Caco-2 (cell line): ENCODE measurements at places on chromosomes 16 and 17. TPM values are rescaled to one million over a fixed set of nuclear protein-coding genes. Genes with fewer than 3 reads are reported as not detected.

DNA sequence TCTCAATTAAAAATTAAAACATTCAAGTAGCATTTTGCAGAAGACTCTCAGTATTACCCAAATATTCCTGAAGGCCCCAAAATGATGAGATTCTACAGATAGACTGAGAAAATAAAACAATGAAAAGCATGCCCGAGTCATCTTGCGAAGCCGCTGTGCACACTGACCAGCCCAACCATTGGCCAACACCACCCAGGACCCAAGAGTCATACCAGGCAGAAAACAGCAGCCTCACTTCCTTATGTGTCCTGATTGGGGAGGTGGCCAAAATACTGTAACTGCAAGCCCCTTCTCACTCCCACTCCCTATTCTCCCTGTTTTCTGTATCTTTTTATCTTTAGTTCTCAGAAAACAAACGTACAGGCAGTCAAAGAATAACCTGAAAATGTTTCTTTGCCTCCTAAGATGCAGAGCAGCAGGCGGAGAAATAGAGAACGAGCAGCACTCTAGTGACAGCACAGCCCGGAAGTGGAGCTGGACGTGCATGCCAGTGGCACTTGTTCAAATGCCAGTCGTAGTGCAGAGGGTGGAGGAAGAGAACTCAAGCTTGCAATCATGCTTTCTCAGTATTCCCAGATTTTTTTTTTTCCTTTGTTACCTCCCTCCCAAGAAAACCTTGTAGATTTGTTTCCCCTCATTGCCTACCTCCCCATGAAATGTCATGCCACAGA is 182.3 kb upstream of the SOX9 start:
- no peak for DNase-seq

DNA sequence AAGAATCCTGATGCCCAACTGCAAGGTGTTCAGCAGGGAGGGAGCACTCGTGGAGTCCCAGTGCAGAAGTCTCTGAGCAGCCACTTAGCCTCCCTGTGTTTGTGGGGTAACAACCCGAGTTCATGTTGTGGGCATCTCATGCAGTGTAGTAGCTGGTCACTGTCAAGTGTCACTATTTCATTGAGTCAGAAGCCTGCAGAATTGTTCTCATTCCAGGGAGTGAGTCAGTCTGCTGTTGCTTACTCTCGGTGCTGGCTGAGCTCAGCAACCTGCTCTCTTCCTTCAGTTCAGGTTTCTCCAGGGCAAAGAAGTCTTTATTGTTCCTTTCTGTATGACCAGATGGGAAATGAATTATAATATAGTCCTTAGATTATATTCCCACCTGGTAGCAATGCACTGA is 24.1 kb downstream of the HMOX2 start:
- DNase-seq, result no peak

DNA sequence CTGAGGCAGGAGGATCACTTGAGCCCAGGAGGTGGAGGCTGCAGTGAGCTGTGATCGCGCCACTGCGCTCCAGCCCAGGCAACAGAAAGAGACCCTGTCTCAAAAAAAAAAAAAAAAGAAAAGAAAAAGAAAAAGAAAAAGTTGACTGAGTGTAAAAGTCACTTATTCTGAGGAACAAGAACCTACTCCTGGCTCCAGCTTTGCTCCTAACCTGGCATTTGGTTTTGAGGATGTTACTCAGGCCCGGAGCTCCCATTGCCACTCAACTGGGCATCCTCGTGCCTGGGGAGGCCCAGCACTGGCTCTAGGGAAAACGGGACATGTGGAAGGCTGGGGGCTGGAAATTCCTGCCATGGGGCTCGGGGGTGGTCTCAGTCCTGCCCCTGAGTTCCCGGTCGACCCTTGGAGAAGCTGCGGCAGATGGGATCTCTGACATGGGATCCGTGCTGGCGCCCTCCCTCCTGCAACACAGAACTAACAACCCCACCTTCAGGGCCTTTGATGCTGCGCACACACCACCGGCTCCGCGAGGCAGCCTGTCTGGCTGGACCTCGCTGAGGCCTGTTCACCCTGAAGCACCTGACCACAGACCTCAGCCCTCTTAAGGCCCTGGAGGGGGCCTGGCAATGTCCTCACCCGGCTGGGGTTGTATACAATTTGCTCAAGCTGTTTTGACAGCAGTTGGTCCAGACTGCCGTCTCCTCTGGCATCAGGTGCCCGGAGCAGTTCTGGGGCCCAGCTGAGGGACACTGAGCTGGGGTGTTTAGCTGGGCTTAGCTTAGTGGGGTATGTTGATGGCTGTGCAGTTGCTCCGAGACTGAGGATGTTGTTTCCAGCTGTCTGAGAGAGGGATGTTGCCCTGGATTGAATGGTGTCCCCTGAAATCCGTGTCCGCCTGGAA is 12.3 kb downstream of the CD7 start:
- peak; percentile 45 for DNase-seq

The MMP25 gene
- total RNA-seq, result 0.11 and 0.14 TPM in 2 replicates

The PSME3IP1 gene
- total RNA-seq, result 141 and 143 TPM in 2 replicates

GRCh38 chr17:74831444-74832146 is 28.1 kb downstream of the GRIN2C start:
- no peak for DNase-seq

- no peak for DNase-seq
Observed at GRCh38 chr16:89313583-89313982, 96.1 kb downstream of the ZNF778 start.

The CCL14 gene
- total RNA-seq, result not detected in 2 replicates

The PMFBP1 gene
- total RNA-seq, result 4.5 and 5.6 TPM in 2 replicates

DNA sequence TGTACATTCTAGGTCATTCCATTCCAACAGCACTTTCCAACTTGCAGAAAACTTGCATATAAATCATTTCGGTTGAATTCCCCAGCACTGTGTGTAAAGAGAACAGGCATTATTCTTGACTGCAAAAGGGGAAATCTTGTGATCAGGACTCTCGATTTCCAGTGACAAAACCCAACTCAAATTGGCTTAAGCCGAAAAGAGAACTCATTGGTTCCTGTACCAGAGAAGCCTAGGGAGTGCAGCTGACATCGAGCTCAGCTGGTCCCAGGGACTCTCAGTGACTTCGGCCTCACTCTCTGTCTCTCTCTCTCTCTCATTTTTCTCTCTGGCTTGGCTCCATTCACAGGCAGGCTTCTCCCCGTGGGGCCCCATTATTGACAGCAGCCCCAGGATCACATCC is 30.7 kb downstream of the CD300LF start:
- DNase-seq, result no peak

The P2RX5 gene
- total RNA-seq, result 0.66 and 1.4 TPM in 2 replicates

- no peak for DNase-seq
Observed at GRCh38 chr16:50154420-50154950, 1.4 kb downstream of the TENT4B start.
